ENCODE measurements at places on chromosomes 7 and 10.
A peak's percentile ranks its signal among the peaks of the same experiment; 100 is the strongest.

DNA sequence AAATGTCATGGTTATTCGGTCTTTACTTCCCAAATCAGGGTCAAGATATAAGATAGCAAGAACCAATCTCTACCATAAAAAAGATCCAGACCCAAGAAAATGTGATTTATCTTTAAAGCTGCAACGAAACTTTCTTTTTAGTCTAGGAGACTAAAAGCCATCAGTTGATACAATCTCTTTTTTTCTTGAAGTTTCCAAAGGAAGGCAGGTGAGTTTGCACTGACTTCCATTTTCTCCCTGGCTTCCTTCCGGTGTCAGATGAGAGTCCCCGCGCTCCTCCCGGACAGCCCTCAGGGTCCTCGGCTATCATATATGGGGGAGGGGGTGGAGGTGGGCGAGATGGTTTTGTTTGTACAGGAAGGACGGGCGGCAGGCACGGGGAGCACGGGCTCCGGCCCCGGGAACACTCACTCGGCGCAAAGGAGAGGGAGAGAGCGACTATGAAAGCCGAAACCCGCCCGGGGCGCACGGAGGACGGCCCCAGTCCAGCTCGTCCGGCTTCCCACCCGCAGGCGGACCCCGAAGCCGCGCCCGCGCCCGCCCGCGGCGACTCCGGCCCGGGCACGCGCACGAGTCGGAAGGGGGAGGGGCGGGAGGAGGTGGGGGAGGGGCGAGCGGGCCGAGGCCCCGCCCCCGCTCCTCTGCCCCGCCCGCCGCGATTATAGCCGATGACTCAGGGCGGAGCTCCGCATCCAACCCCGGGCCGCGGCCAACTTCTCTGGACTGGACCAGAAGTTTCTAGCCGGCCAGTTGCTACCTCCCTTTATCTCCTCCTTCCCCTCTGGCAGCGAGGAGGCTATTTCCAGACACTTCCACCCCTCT, at the start of gene BAG3:
Gene BAG3 (plus strand): TSS at position 689 of the 822 bp plus-strand sequence. CDS start 296 bp downstream, outside the sequence.
- peak; percentile 76 for DNase-seq

DNA sequence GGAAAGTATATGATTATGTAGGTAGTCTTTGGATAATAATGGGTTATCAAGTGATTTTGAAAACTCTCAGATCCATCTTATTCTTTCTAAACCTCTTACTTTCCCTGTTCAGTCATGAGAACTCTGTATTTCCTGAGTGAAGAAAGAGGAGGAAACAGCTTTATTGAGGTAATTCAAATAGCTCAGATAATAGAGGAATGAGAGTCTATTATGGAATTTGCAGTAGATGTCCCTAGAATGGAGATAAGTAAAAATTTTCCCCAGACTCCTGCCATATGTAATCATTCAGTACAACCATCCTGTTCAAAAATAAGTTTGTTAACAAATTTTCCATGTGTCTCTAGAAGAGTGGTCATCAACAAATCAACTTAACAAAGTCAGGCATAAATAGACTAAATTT, 36.4 kb downstream of the EPDR1 start:
- no peak for DNase-seq

DNA sequence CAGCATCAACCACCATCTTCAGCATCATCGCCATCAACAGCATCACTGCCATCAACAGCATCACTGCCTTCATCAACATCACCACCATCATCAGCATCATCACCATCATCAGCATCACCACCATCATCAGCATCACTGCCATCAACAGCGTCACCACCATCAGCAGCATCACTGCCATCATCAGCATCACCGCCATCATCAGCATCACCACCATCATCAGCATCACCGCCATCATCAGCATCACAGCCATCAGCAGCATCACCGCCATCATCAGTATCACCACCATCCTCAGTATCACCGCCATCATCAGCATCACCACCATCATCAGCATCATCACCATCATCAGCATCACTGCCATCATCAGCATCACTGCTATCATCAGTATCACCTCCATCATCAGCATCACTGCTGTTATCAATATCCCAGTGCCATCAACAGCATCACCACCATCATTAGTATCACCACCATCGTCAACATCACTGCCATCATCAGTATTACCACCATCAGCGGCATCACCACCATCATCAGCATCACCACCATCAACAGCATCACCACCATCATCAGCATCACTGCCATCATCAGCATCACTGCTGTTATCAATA, 115.2 kb downstream of the RGS10 start:
- no peak for DNase-seq

GRCh38 chr7:135716677-135717238, 11.2 kb downstream of the SLC13A4 start:
- DNase-seq, result no peak

DNA sequence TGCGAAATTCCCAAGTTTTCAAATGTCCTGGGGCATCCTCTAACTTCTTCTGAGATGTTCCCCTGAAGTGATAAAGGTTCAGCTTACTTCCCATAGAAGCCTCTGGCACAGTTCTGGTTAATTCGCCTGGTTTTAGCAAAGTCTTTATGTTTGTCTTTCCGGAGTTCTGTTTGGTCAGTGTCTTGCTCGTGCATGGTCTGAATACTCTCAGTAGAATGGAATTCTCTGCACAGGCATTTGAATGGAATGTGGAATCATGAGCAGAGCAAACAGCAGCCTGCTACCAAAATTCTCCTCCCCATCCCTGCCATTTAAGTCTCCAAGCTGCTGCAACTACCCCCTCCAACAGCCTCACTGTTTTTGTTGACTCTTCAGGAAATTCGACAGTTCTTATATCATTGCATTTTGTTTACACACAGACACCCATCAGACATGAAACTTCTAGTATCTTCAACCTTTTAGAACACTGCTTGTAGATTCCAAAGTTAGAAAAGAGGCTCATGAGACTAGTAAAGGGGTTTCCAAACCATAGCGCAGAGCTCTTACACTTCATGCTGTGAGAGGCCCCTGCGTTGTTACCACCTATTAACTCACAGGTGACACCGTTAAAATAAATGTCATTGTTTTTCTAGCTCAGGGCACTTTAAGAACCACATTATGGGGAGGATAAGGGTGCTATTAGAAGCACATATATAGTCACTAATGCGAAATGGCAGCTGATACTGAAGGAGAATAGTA, 129.7 kb downstream of the PLCE1 start:
- no peak for DNase-seq

DNA sequence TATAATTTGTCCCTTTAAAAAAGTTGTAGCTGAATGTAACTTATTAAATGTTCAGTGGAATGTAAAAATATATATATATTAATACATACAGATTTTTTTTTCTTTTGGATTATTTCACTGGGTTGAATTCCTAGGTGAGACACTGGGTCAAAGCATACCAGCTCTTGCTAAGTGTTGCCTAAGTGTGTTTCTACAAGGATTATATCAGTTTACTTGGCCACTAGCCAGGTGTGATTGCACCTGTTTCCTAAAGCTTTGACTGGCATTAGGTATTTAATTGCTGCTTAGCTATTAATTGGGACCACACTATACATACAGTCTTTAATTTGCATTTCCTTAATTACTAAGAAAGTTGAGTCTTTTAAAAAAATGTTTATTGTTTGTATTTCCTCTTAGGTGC, 5.5 kb upstream of the ELOVL3 start:
- DNase-seq, result no peak

GRCh38 chr7:140609646-140610045, 31.0 kb downstream of the DENND2A start:
- DNase-seq, result no peak

Data from activated CD4-positive, alpha-beta T cell treated with anti-CD3 and anti-CD28 coated beads for 24 hours (primary cell).